ENCODE measurements at places on chromosomes 2 and 18.

GRCh38 chr2:16870491-16871076 is 204.9 kb upstream of the CYRIA start:
- no peak for DNase-seq

- no peak for DNase-seq
Observed at GRCh38 chr2:120650022-120650644, 85.5 kb upstream of the GLI2 start.

DNA sequence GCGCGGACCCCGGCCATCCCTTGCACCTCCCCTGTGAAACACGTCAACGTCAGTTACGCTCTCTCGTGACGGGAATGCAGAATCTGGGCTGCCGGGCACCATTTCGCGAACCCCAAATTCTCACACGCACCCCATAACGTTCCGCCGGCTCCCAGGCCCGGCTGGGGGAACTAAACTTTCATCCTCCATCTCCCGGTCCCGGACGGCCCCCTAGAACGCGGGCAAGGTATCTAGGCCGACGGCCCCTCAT is 544 bp downstream of the DNAJC27 start:
- no peak for DNase-seq

- no peak for DNase-seq
Observed at GRCh38 chr18:57095884-57096283, 51.0 kb upstream of the BOD1L2 start.

- DNase-seq = no peak
Observed at GRCh38 chr2:59029058-59029457, 787.9 kb upstream of the FANCL start.

Data from coronary artery (tissue), 2 donors.